ENCODE measurements at places on chromosomes 16 and 17.
A peak's percentile ranks its signal among the peaks of the same experiment; 100 is the strongest.

GRCh38 chr16:68732042-68732680 lies 4.9 kb upstream of the CDH1 start:
- peak; percentile 19 for DNase-seq

DNA sequence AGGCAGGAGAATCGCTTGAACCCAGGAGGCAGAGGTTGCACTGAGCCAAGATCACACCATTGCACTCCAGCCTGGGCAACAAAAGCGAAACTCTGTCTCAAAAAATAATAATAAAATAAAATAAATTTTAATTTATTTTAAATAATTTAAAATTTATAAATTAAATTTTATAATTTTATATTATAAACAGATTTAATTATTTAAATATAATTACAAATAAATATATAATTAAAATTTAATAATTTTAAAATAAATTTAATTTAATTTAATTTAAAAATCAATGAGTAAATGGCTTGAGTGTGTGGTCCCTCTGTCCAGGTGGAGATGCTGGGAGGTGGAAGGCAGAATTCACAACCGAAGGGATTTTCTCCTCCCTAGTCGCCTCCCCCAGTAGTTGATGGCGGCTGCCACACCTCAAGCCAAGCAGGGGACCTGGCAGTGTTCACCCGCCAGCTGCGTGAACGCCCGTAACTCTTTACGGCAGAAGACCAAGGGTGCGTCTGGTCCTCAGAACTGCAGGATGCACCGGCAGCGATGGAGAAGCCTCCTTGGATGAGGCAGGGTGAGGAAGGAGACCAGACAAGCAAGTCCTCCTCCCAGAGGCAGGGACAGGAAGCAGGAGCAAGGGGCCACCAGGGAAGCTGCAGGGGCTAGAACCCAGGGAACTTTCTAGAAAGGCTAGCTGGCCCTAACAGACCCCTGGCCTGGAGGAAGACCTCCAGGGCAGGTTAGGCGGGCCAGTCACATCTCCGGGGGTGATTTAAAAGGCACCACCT lies 22.9 kb upstream of the KRT17 start:
- DNase-seq, result no peak

GRCh38 chr16:81696961-81697615 lies 82.0 kb upstream of the PLCG2 start:
- DNase-seq, result no peak

DNA sequence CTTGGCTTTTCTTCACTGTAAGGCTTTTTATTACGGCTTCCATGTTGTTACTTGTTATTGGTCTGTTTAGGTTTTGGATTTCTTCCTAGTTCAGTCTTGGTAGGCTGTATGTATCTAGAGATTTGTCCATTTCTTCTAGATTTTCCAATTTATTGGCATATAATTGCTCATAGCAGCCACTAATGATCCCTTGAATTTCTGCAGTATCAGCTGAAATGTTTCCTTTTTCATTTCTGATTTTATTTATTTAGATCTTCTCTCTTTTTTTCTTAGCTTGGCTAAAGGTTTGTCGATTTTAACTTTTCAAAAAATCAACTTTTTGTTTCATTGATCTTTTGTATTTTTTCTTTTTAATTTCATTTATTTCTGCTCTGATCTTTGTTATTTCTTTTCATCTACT lies 18.5 kb downstream of the NLRP1 start:
- no peak for DNase-seq

GRCh38 chr17:39671651-39672521 lies 3.6 kb downstream of the PNMT start:
- DNase-seq, result no peak

GRCh38 chr16:1923299-1924034 lies 5.3 kb upstream of the HS3ST6 start:
- no peak for DNase-seq

GRCh38 chr17:65218261-65218660 lies 81.1 kb downstream of the RGS9 start:
- no peak for DNase-seq

Data from NCI-H2107 (cell line).